ENCODE measurements at places on chromosomes 13 and 19.

DNA sequence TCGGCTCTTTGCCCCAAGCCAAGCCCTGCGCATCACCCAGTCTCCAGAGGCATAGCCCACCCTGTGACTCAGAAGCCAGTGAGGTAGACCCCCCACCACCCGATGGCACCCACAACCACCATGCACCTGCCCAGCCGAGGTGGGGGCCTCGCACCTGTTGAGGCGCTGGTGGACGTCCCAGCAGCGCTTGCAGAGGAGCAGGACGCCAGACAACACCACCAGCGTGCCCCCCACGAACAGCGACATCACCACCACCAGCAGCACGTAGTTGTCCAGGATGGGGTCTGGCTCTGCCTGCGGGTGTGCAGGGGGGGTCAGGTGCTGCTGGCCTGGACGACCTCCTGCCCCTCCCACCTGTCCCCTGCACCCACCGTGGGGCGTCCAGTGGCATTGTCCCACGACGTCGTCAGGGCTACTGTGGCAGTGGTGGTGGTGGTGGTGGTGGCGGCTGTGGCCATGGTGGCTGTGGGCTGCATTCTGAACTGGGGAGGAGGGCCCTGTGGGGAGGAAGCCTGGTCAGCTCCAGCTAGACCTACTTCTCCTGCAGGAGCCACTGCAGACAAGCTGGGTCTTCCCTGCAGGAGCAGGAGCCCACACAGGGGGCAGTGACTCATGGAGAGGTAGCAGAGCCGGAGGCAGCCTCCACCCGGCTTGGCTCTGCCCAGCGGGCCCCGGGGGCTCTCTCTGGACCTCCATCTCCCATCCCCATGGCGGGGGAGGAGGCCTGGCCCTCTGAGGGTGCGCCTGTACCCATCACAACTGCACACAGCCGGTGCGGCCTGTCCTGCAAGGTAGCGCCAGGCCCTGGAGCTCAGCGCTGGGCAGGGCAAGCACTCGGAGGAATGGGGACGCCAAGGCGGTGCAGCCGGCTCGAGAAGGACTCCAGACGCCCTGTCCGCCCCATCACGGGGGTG lies 1.9 kb downstream of the CBARP start:
- DNase-seq, result no peak

GRCh38 chr19:18401580-18402112 lies 4.2 kb upstream of the LRRC25 start:
- peak; percentile 50 for DNase-seq

DNA sequence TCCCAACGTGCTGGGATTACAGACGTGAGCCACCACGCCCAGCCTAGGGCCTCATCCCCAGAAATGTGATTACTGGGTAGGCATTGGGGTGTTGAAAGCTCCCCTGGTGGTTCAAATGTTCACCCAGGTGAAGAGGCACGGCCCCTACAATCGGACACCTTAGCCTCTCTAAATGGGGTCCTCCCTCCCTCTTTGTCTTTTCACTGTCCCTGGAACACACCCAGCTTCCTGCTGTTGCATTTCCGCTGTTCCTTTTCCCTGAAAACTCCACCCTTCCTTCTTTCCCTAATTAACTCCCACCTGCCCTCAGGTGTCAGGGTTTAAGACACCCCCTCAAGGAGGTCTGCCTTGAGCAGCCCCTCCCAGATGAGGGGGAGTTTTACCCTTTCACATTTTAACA lies 3.6 kb upstream of the PRODH2 start:
- no peak for DNase-seq

DNA sequence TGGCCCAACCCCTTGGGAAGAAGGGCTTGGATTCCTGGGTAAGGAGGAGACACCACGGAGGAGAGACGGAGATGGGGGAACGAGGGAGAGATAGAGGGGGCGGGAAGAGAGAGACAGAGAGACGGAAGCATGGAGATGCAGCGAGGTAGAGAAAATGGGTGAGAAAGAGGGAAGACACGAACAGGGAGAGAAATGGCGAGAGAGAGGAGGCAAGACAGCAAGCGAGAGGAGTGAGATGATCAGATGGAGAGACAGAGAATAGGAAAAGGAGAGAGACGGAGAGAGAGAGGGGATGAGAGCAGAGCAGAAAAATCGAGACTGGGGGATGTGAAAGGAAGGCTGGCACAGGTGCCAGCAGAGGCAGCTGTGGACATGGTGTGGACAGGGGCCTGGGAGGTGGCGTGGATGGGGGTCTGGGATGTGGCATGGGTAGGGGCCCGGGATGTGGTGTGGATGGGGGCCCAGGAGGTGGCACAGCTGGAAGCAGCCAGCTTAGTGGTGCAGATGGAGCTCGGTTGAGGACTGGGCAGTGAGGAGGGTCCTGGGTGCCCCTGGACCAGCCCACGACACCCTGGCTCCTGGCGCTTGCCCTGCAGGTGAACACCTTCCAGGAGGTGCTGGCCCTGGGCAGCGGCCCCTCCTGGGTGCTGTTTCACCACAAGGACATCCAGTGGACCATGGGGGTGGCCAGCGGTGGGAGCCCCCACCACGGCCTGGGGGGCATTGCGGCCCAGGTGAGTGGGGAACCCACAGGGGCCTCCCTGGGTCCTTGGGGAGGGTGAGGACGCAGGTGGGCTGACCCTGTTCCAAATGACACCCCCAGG lies 33.9 kb downstream of the HPN start:
- no peak for DNase-seq

- no peak for DNase-seq
Measured at GRCh38 chr13:96181911-96182310, 92.0 kb downstream of the HS6ST3 start.

GRCh38 chr13:112894673-112895481 lies 74.1 kb upstream of the MCF2L start:
- no peak for DNase-seq
